A549 (cell line): ENCODE measurements at places on chromosomes 7 and 10. TPM values are rescaled to one million over a fixed set of nuclear protein-coding genes. Genes with fewer than 3 reads are reported as not detected.

GRCh38 chr7:1761097-1761496, 91.0 kb downstream of the ELFN1 start:
- no peak for DNase-seq

Gene SORCS1
- not detected in 3 replicates for polyA plus RNA-seq

GRCh38 chr7:70720191-70720873, 411.6 kb upstream of the GALNT17 start:
- DNase-seq = no peak

Gene PDLIM1
- polyA plus RNA-seq = 123 to 147 TPM (median 128 TPM) in 3 replicates

DNA sequence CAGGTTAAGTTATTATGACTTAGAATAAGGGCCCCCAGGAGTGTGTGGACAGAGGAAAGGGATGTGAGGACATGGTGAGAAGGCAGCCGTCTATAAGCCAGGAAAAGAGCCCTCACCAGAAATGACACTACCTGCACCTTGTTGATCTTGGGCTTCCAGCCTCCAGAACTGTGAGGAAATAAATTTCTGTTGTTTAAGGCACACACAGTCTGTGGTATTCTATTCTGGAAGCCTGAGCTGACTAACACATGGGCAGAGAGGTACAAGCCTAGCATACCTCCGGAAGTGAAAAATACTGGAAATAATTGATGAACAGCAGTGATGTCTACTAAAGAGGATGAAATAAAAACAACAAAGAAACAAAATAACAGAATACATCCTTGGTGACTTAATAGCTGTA, 46.1 kb upstream of the GRB10 start:
- DNase-seq = no peak

- DNase-seq = no peak
Observed at GRCh38 chr7:40845943-40846342, 711.1 kb downstream of the SUGCT start.

Gene TMEM60
- 26.3 to 33.8 TPM (median 29.8 TPM) in 3 replicates for polyA plus RNA-seq

DNA sequence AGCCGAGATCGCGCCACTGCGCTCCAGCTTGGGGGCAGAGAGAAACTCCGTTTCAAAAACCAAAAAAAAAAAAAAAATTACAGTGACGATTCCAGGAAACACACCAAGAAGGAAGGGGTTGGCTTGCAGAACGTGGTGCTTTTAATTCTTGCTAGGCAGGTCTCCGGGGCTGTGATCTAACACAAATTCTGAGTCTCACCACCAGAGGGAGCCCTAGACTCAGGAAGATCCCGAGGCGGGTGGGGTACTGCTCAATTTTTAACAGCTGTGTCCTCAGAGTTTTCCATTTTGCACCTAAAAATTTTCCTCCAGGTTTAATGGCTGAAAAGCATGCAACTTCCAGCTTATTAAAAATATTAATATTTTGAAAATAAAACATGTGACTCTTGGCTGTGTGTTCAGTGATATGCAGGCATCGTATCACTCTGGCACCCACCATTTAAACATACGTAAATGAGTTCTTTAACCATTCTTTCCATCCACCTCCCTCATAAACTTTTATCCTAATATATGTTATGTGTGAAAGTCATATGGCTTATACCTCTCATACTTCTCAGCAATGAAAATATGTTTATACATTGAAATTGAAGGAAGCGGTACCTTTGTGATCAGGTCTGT, 26.5 kb upstream of the NUB1 start:
- DNase-seq = peak; percentile 70

Gene ASIC3
- polyA plus RNA-seq = 7.5 to 11.4 TPM (median 9.8 TPM) in 3 replicates
